CD8-positive, alpha-beta T cell (primary cell): ENCODE measurements at places on chromosomes 16 and 17.

DNA sequence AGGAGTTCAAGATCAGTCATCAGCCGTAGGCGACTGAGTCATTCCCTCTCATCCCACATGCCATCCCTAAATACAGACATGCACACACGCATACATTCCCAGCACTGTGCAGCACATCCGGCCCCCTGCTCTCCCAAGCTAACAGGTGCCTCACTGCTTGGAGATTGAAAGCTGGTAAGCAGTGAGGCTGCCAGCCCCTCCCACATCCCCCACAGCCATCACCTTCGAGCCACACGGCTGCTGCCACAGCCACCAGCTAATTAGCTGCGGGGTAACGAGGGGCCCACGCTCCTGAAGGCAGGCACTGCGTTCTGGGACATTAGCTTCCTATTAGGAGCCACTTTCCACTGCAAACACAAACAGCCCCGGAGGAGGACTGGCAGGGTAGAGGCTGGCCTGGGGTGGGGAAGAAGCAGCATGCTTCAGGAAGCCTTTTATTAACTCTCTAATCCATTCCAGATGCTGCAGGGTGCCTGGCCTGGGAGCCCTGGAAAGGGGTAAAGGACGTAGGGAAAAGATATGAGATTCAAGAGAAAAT lies 179.6 kb downstream of the CCT6B start:
- DNase-seq = no peak

- no peak for DNase-seq
Measured at GRCh38 chr17:72116661-72117521, 3.9 kb upstream of the SOX9 start.

DNA sequence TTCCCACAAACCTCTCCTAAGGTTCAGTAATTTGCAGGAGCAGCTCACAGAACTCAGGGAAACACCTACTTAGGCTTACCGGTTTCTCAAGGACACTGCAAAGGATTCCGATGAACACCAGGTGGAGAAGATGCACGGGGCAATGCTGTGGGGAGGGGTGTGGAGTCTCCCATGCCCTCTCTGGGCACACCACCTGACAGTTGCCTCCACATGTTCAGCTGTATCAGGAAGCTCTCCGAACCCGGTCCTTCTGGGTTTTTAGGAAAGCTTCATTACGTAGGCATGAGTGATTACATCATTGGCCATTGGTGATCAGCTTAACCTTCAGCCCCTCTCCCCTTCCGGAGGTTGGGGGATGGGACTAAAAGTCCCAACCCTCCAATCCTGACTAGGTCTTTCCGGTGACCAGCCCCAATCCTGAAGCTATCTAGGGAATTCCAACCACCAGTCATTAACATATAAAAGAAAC lies 21.6 kb downstream of the C17orf58 start:
- DNase-seq = no peak

- DNase-seq = no peak
Measured at GRCh38 chr17:69878661-69879060, 196.4 kb upstream of the KCNJ16 start.

GRCh38 chr16:64450177-64450576 lies 671.7 kb downstream of the CDH11 start:
- no peak for DNase-seq

- DNase-seq = no peak
Measured at GRCh38 chr16:56305956-56306565, 114.8 kb downstream of the GNAO1 start.

GRCh38 chr17:39568702-39569101 lies 39.0 kb downstream of the NEUROD2 start:
- no peak for DNase-seq

DNA sequence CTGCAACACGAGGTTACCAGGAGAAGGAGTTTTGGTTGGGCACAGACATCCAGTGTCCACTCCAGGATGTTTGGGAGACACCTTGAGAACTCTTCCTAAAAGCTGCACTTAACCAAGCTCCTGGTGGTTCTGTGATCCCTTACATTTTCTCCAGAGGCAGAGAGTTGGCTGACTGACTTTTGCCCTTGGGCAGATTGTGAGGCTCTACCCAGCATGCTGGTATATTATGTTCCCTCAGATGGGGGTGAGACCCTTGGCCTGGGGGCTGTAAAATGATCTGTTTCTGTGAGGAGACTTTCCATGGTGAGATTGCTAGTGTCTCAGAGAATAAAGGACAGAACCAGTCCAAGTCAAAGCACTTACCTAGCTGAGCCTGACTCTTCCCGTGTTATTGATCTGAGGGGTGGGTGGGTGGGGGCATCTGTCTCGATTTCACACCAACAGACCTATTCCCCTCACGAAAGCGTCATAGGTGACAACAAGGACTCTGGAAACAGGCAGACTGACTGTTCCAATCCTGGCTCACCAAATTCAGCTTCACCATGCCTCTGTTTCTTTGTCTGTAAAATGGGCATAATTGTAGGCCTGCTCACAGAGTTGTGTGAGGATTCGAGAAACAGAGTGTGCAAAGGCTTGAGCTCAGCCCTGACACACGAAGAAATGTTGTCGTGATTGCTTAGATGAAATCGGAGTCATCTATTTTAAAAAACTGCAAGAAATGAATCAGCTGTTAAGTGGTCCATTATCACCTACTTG lies 12.2 kb downstream of the USB1 start:
- no peak for DNase-seq

- no peak for DNase-seq
Measured at GRCh38 chr17:2412561-2413021, 11.7 kb upstream of the MNT start.

- DNase-seq = no peak
Measured at GRCh38 chr17:9974448-9975381, 69.6 kb upstream of the RCVRN start.

DNA sequence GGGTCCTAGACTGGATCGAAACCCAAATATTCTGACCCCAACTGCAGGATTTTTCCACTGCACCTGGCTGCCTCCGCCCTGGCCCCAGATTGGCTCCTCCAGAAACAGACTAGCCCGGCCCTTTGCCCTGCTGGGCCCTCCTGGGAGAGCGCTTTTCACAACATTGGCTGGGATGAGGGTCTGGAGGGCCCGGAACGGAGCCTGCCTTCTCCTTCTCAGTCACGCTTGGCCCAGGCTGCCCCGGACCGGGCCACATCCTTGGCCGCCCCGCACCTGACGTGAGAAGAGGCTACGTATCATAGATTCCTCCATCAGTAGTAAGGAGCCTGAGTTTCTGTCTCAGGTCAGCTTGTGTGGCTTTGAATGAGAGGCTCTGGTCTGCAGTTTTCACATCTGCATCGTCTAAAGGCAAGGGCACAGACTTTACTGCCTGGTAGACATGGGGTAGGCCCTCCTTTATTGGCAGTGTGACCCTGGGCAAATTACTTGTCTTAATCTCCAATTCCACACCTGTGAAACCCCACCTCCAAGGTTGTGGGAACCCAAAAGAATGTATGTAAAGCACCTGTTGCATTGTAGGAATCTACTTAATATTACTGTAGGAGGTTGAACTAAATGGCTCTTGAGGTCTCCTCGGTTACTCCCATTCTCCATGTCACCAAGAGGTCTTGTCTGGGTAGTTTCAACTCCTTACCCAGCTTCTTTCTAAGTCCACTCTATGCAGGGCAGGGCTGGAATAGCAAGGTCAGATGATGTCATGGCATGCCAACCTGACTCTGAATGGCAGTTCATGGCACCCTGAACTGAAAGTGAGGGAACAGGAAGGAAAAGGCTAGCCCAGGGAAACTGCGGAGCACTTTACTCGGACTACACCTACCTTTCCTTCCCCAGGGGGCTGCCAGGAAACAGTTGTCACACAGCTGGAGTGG lies 661 bp downstream of the LRRC3C start:
- no peak for DNase-seq

- no peak for DNase-seq
Measured at GRCh38 chr17:48555258-48556228, 10.6 kb upstream of the HOXB2 start.

DNA sequence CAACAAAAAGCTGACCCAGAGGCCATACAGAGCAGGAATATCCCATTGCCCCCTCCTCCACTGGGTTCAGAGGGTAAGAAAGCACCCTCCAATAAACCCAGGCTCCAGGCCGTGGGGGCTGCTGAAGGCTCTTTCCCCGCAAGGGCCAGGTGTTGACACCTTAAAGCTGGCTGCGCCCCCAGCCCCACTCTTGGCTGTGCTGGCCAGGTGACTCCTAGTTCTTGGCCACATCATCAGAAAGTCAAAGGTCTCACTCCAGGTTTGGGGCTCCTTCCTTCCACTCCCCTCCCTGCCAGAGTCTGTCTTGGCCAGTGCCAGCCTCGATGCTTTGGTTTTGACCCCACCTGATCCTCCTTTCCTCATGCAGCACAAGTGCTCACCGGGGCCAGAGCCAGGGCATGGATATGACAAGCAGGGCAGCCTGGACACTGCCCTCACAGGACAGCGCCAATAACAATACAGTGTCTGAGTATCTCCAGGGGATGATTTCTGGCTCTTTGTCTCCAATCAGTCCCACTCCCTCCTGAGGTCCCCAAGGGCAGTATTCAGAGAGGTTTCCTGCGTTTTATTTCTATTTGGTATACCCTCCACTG lies 8.2 kb downstream of the SLC46A1 start:
- no peak for DNase-seq

- peak; percentile 32 for DNase-seq
Measured at GRCh38 chr17:31488264-31488981, 96.9 kb downstream of the RAB11FIP4 start.

- no peak for DNase-seq
Measured at GRCh38 chr17:29168079-29168758, 12.0 kb downstream of the MYO18A start.

DNA sequence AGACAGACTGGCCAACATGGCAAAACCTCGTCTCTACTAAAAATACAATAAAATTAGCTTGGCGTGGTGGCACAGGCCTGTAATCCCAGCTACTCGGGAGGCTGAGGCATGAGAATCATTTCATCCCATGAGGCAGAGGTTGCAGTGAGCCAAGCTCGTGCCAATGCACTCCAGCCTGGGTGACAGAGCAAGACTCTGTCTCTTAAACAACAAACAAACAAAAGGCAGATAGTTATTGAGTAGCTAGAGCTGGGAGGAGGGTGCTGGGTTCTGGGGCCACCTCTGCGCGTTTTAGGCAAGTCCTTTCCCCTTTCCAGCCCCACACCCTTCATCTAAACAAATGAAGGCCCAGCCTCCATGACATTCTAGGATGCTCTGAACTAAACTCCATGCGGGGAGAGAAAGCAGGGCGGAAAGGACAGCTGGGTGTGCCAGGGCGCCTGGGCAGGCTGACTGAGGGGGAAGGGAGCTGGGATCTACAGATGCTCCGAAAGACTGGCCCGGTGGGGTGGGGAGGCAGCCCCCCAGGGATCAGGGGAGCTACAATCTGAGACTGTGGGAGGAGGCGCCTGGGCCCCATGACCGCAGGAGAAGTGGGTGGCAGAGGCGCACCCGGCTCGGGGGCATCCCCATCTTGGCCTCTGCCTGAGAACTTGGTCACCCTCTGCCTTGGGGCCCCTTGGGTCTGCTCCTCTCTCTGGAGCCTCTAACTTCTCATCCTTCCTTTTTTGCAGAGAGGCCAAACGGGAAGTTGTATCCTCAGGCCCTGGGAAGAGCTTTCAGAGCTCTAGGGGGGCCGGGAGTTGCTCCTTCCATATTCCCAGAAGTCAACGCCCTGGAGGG lies 910 bp downstream of the ITGAL start:
- DNase-seq = peak; percentile 57

DNA sequence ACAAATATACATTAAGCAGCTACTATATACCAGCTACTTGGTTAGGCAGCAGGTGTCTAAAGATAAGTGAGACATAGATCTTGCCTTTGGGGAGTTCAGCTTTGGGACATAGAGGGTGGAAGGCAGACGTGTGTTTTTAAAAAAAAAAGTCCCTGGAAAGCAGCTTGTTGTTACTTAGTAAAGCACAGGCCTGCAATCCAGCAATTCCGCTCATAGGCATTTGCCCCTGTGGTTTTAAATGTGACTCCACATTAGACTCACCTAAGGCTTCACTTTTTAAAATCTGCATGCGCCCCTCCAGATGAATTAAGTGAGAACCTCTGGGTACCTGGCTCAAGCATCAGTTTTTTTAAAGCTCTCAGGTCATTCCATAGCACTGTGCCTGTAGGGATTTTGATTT lies 7.2 kb upstream of the MLYCD start:
- DNase-seq = no peak

GRCh38 chr16:56898847-56899246 lies 33.1 kb upstream of the HERPUD1 start:
- DNase-seq = no peak

- no peak for DNase-seq
Measured at GRCh38 chr17:81558941-81559806, 7.0 kb upstream of the FAAP100 start.

DNA sequence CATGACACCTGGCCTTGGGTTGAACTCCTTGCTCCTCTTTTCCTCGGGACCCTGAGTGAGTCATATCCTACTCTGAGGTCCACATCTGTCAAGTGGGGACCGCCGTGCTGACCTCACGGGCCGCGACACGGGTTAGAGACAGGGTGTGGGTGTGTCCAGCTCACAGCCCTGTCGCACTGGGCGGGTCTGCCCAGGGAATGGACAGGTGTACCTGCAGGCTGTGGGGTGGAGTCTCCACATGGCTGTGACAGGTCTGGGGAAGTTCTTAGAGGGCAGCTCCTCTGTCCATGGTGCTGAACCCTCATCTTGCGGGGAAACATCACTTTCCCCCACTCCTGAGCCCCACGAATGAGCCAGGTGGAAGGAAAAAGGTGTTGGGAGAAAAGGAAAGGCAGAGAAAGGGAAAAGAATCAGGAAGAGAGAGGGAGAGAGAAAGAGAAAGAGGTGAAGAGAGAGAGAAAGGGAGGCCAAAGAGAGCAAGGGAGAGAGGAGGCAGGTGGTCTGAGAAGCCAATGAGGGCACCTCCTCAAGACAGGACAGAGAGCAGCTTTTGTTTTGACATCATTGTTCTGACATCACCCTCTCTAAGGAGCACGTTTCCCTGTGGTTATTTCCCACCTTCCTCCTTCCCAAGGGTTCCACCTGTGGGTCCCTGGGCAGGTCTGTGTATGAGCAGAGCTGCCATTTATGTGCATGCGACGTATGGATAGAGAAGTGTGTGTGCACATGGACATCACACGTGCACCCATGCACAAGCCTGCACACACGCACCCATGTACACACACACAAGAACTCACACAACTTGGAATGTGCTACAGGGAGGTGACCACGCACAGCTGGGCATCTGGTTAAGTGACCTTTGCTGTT lies 32.6 kb upstream of the CBFA2T3 start:
- DNase-seq = peak; percentile 58

DNA sequence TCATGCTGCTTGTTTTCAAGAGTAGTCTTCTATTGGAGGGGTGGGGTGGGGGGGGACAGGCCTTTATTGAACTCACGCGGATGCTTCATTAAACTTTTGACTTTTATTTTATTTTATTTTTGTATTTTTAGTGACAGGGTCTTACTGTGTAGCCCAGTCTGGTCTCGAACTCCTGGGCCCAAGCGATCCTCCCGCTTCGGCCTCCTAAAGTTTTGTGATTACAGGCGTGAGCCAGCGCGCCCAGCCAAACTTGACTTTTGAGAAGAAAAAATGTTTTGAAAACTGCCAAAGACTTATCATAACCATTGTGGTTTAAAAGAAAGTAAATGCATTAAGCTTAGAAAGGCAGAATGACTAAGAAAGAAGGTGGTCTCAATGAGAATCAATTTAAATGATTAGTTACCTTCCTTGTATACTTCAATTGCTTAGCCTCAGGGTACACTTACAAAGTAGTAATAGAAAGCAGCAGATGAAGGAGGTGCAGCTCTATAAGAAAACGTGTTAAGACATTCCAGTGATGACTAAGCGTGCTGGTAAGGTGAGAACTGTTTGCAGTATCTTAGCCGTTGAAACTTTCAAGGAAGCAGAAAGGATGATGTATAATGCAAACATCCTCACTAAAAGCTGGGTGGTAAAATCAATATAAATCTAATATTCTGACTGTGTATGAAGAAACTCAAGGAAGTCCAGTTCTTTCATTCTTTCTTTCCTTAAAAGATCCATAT lies 1.2 kb downstream of the AP2B1 start:
- DNase-seq = no peak

- no peak for DNase-seq
Measured at GRCh38 chr17:70138291-70138865, 31.0 kb upstream of the KCNJ2 start.
